ENCODE measurements at places on chromosomes 5 and 9.

DNA sequence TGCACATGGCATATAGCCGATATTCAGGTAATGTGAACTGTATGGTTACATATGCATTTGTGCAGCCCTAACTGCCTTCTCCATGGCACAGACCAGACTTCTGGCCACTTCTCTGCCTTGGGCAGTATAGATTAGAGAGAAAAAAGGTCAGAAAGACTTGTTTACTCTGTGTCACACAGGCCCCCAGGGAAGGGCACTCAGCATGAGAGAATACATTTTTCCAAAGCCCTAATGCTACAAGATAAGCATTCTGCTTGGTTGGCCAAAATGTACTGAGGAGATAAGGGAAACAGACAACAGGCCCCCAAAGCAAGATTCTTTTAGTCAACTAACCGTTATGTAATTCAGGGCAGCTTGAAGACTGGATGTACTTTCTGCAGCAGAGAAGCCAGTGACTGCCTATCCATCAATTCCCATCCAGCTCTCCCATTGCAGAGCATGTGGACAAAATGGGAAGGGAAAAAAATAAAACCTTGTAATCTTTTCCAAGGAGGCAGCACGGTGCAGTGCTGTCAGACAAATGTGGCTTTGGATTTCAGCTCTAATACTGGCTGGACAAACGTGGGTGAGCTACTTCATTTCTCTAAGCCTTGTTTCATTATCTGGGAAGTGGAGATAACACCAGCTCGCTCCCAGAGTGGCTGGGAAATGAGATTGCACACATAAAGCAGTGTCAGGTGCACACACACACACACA is 205.9 kb downstream of the NSG2 start:
- DNase-seq, result no peak

- no peak for DNase-seq
Measured at GRCh38 chr9:134181648-134182034, 17.3 kb upstream of the RNU6ATAC start.

GRCh38 chr9:26723486-26723885 is 169.1 kb downstream of the CAAP1 start:
- DNase-seq, result peak; percentile 30

DNA sequence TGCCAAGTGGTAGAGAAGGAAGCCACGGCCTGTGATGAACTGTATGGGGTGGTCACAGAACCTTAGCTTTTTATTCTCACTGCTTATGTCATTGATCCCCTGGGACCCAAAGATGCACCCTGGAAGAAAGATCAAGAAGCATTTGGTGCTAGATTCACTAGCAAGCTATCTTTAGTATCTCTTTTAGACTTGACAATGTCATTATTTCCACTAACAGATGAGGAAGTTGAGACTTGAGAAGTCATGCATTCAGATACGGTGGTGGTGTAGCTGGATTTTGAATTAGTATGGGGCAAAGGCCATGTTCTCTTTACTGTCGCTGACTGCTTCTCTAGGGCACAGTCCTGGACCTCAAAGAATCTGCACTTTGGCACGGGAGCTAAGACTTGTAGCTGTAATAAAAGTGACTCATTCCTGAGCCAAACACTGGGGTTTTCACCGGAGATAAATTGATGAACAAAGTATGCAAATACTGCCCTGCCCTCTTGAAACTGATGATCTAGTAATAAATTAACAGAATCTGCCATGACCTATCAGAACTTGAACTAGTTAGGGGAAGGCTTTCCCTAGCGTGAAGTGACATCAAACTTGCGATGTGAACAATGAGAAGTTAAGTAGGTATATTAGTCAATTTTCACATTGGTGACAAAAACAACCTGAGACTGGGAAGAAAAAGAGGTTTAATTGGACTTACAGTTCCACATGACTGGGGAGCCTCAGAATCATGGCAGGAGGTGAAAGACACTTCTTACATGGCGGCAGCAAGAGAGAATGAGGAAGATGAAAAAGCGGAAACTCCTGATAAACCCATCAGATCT is 5.4 kb downstream of the GDA start:
- DNase-seq, result no peak

DNA sequence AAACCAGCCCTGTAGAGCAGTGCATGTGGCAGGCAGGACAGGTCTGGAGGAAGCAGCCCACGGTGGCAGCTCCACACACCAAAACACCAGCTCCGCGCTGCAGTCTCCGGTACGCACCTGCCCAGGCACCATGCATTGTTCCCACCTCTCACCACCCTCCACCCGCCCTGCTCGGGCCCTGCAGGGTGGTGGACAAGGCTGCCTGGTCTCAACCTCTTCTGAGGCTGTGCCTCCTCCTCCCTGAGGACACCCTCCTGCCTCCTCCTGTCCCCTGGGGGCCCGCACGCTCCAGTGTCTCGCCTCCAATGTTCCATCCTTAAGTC is 96.2 kb downstream of the KCNT1 start:
- DNase-seq, result no peak

DNA sequence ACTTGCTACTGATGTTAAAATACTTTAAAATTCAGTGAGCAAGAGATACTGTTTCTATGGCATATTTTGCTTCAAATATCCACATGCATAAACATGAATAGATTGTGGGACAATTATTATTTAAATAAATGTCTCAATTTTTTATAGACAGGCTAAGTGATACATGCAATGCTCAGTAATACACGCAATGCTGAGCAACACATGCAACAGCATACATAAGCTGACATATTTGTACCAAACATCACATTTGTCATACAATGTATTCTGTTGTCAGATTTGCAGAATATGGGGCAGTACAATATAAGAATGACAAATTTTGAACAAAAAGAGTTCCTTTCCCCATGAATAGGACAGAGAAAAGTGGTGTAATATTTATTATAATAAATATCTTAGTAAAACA is 155.5 kb downstream of the PDE4D start:
- DNase-seq, result no peak

GRCh38 chr5:109859537-109859936 is 169.8 kb downstream of the MAN2A1 start:
- no peak for DNase-seq

- DNase-seq, result no peak
Measured at GRCh38 chr5:31417512-31417911, 114.4 kb downstream of the DROSHA start.

- no peak for DNase-seq
Measured at GRCh38 chr5:118832974-118833373, 155.4 kb downstream of the DTWD2 start.

DNA sequence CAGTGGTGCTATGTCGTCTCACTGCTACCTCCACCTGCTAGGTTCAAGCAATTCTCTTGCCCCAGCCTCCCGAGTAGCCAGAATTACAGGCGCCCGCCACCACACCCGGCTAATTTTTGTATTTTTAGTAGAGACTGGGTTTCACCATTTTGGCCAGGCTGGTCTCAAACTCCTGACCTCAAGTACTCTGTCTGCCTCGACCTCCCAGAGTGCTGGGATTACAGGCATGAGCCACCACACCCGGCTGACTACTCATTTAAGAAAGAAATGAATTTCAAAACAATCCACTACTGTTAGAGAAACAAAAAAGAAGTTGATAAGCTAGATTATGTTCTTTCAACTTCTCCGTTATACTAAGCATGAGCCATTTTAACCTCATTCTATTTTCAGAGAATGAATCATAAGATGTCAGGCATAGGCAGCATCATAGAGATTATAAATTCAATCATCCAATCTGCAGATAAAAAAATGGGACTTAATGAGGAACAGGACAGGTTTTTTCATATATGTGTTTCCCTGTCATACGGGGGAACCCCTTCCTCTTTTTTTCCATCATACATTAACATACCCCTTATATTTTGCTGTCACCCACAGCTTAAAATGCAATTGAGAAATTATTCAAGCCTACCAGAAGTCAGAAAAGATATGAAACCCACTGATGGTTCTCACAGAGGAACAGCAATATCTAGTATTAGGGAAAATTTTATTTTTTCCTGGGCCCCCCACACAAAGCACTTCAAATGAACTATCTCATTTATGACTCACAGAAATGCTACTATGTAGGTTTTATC is 26.5 kb upstream of the ADRB2 start:
- DNase-seq, result no peak

DNA sequence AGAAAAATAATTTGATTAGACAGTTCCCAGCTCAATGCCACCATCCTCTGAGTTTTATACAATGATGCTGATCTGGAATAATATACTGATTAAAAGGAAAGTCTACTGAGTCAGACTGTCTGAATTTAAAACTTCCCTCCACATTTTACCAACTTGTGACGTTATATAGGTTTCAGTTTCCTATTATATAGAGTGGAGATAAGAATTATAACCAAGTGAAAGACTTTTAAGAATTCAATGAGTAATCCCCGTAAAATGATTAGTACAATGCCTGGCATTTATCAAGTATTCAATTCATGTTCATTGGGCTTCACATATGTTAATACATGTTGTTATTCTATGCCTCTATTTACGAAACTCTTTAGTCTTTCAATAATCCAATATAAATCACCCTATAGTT is 166.0 kb downstream of the CDH9 start:
- DNase-seq, result no peak

GRCh38 chr5:9337928-9338595 is 207.8 kb downstream of the SEMA5A start:
- DNase-seq, result no peak

- DNase-seq, result no peak
Measured at GRCh38 chr5:79399046-79399445, 114.9 kb downstream of the HOMER1 start.

DNA sequence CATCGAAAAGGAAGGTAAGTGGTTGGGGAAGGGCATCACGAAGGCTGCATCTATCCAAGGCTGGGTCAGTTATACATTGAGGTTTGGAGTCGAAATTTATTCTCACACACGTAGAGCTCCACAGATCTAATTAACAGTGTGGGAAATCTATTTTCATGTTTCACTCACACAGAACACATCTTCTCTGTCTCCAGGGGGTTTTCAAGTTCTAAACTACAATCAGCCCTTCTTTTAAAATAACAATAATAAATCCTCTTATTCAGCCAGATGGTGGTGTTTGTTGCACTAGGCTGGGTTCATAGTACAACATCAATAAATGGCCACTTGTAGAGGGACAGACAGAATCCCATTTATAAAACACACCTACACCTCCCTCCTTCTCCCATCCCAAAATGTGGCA is 174.5 kb upstream of the KLF9 start:
- DNase-seq, result no peak

DNA sequence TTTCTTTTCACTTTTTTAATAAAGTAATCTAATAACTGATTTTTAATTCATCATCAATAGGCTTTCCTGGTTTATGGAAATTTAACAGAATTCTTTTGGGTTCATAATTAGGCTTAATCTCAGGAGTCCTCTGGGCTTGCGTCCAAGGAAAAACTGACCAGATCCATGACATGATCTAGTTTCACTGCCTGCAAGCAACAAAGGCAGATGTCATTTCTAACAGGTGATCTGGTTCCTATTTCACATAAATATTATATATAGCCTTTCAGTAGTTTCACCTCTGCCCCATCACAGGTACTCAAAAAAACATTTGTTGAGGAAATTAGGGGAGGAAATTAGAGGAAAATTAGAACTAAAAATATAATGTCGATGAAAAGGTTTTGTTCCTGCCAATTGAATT is 126.4 kb downstream of the FBXL17 start:
- no peak for DNase-seq

- no peak for DNase-seq
Measured at GRCh38 chr9:136088939-136089696, 6.0 kb downstream of the NACC2 start.

DNA sequence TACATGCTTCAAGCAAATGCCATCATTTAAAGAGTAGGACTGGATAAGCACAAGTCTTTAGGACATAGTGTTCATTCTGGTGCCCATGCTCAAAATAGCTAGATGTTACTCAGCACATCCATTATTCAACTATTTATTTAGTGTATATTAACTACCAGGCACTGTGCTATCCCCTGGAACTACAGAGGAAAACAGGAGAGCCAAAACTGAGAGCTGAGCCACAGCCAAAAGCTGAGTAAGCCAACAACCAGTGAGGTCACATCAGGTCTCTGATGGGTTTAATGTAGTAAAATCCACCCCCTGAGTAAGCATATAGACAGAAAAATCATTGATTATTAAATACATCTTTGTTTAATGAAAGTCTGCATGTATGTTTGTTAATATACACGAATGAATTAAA is 469.3 kb upstream of the DMAC1 start:
- DNase-seq, result no peak

DNA sequence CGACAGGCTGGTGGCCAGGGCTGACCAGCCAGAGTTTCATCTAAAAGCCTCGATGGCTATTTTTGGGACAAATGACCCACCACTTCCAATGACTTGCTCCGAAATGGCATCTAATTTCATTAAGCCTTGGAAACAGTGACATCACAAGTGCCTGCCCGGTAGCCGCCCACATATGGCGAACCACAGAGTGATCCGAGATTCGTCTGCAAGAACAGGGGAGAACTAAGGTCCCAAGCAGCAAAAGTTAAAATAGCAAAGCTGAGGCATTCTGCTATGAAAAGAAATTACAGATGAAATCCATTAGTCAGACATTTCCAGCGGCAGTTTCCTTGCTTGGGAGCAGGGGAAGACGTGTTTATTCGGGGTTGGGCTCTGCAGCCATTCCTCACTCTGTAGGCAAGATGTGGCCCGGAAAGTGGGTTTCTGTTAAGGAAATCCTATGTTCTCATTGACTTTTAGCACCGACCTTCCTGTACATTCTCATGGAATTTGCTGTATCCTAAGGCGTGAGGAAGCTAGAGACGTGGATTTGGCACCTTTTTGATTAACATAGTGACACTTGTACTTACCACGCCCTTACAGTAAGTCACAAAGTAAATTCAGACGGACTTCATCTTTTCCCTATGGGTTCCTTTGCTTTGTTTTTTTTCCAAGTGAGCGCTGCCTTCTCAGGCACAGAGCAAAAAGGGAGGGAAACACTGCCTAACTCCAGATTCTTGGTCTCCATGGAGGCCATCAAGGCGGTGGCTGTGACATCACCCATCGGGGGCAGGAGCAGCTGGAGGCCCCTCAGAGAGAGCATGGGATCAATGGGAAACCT is 45.1 kb downstream of the ERGIC1 start:
- no peak for DNase-seq

DNA sequence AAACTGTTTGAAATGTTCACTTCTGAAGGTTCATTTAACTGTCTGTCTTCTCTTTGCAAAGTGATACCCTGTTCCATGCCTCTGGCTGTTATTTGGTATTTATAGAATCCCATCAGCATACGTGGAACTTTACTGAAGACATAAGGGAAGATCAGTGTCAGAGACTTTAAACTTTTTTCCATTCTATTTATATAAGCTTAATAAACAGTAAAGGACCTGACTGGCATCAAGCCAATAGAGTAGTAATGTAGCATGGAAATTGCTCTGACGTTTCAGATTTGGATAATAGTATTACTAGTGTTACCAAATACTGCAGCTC is 94.9 kb upstream of the MINAR2 start:
- no peak for DNase-seq
